Activated CD8-positive, alpha-beta T cell treated with anti-CD3 and anti-CD28 coated beads, Interleukin-2, amount 10 ng/mL, durations not matched to agents 7 days and 5 days (primary cell): ENCODE measurements at places on chromosomes 5 and 9. TPM values are rescaled to one million over a fixed set of nuclear protein-coding genes. Genes with fewer than 3 reads are reported as not detected.
A peak's percentile ranks its signal among the peaks of the same experiment; 100 is the strongest.

Gene NIPBL
- 54.1 TPM for total RNA-seq

Gene DOCK2
- 318 TPM for total RNA-seq

GRCh38 chr5:150213530-150213929 is 23.7 kb downstream of the SLC6A7 start:
- peak overlapping the region; percentile 61 for H3K27ac ChIP-seq
- peaks cover 35% of the 10 kb centered on the region for H3K27me3 ChIP-seq
- no peaks in the 10 kb centered on the region for H3K36me3 ChIP-seq
- no peak for DNase-seq

DNA sequence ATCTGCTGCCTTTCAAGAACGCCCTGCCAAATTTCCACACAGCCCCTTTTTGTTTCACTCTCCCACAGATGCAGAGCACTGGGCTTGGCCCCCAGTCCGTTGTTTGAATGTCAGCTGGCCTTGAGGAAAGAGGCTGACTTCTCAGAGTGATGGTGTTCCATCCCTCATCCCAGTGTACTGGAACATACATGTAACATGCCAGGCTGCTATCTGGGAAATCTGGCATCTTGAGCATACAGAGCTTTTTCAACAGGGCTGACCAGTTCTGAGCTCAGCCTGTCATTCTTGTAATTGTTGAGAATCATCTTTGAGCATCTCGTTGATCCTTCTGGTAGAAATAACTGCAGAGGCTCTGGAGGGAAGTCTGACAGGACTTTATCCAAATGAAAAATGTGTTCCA is 2.8 kb downstream of the GALNT10 start:
- H3K36me3 ChIP-seq: peaks cover 28% of the 10 kb centered on the region
- no peak for DNase-seq
- peaks cover 11% of the 10 kb centered on the region for H3K27me3 ChIP-seq

- peaks cover 96% of the 10 kb centered on the region for H3K4me1 ChIP-seq
- H3K27me3 ChIP-seq: no peaks in the 10 kb centered on the region
- H3K36me3 ChIP-seq: peaks cover 25% of the 10 kb centered on the region
- peak; percentile 56 for DNase-seq
- H3K27ac ChIP-seq: peak overlapping the region; percentile 85
- H3K4me3 ChIP-seq: peak overlapping the region; percentile 26
Measured at GRCh38 chr9:89529243-89530035, 31.5 kb upstream of the SEMA4D start.
